ENCODE measurements at places on chromosomes 13 and 19.

GRCh38 chr13:64591971-64592370, 2638.2 kb downstream of the PCDH9 start:
- no peak for DNase-seq

- DNase-seq, result no peak
Measured at GRCh38 chr13:105679838-105680237, 855.6 kb downstream of the EFNB2 start.

GRCh38 chr13:58882516-58882915, 1251.0 kb downstream of the PCDH17 start:
- no peak for DNase-seq

DNA sequence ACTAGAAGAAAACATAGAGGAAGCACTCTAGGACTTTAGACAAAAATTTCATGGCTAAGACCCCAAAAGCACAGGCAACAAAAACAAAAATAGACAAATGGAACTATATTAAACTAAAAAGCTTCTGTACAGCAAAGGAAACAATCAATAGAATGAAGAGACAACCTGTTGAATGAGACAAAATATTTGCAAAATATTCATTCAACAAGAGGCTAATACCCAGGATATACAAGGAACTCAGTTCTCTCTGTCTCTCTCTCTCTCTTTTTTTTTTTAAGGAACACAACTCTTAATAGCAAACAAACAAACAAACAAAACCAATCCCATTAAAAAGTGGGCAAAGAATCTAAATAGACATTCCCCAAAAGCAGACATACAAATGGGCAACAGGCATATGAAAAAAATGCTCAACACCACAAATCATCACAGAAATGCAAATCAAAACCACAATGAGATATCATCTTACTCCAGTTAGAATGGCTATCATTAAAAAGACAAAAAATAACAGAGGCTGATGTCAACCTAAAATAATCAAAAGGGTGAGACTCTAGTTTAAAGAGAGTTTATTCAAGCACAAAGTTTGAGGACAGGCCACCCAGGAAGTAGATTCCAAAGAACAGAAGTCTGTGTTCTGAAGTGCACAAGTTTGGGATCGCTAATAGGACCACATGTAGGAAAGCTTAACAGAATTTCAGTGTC, 27.1 kb upstream of the SLC7A9 start:
- DNase-seq, result no peak

GRCh38 chr19:4090356-4091220, 23.9 kb upstream of the ZBTB7A start:
- DNase-seq, result no peak

DNA sequence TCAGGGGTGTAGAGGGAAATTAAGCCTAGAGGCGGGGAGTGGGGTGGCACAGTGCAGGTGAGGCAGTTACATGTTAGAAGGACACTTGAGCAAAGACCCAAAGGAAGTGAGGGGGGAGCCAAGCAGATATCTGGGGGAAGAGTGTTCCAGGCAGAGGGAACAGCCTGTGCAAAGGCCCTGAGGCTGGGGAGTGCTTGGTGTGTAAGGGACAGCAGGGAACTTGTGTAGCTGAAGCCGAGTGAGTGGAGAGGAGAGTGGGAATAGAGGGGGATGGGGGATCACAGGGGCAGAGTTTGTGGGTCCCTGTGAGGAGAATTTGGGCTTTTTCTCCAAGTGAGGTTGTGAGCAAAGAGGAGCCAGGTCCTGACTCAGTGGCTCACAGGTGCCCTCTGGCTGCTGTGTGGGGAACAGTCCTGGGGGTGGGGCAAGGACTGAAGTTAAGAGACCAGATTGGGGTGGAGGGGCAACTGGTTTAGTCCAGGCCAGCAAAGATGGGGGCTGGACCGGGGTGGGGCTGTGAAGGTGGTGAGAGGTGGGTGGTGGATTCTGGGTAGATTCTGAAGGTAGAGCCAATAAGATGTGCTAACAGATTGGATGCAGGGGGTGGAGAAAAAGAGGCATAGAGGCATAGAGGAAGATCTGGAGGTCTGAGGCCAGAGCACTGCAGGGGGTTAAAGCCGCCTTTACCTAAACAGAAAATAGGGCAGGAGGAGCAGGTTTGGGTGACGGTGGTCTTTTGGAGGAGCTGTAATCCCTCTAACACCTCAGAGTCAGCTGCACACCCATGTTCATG, 75.3 kb downstream of the CACNA1A start:
- DNase-seq, result no peak

- DNase-seq, result peak; percentile 88
Measured at GRCh38 chr13:59531571-59532091, 632.1 kb downstream of the DIAPH3 start.

GRCh38 chr13:90686442-90686841, 661.0 kb upstream of the MIR17HG start:
- DNase-seq, result no peak

DNA sequence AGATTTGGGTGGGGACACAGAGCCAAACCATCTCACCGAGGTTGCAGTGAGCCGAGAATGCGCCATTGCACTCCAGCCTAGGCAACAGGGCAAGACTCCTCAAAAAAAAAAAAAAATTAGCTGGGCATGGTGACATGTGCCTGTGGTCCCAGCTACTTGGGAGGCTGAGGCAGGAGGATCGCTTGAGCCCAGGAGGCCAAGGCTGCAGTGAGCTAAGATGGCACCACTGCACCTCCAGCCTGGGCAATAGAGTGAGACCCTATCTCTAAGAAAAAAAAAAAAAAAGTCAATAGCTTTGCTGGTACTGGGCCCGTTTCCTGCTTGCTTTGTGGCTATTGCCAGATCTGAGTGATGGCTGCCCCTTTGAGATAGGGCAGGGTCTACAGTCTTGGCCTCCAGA, 13.1 kb downstream of the ACP7 start:
- DNase-seq, result no peak

GRCh38 chr13:86882835-86883234, 788.3 kb upstream of the SLITRK5 start:
- peak; percentile 97 for DNase-seq

DNA sequence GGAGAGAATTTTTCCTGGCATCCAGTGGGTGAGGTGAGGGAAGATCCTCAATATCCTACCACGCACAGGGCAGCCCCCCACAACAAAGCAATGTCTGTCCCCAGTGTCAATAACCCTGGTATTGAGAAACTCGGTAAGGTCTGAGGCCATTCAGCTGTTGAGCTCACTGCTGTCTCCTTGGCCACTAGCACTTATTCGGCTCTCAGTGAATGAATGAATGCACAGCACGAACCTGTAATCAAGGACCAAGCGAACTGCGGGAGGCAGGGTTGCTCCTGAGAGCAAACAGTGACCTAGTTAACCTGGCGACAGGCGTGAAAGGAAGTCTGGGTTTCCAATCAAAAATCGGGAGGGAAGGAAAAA, 640 bp downstream of the ZSCAN5A start:
- DNase-seq, result no peak

DNA sequence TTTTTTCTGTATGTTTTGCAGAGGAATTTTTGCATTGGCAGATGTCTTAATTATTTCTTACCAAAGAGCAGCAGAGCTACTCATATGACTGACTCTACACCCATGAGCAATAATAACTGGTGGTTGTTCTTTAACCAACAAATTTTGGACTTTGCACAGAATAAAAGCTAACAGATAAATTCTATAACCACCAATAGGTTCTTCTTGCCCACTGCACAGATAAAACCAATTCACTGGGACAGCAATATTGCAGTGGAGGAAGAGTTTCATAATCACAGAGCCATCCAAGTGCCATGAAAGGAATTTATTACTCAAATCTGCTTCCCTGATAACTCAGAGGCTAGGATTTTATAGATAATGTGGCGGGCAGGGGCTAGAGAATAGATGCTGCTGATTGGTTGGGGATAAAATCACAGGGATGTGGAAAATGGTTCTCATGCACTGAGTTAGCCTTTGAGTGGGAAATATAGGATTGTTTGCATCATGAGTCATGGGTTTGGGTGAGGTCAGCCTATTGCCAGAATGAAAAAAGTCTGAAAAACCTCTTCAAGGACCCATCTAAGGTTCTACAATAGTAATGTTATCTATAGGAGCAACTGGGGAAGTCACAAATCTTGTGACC, 104.3 kb upstream of the PCDH17 start:
- DNase-seq, result no peak

GRCh38 chr19:53519446-53519845, 18.5 kb upstream of the ZNF331 start:
- no peak for DNase-seq

- no peak for DNase-seq
Measured at GRCh38 chr13:22648320-22648801, 532.4 kb upstream of the SGCG start.

- DNase-seq, result no peak
Measured at GRCh38 chr13:114062754-114063153, 69.7 kb downstream of the RASA3 start.

DNA sequence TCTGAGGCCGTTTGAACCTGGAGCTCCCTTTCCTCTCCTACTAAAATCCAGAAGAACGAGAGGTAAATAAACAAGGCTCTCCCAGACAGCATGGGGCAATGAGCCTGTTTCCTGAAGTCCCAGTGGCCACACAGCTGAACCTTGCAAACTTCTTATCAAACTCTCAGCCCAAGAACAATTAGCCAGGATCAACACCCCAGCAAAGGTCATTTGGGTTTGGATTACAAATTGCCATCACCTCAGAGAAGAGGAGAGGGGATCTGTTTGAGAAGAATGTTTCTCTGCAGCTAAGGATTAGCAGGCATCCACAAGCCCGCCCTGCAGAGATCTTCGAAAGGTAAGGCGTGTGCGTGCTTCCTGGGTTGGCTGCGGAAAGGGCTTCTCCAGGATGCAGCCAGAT, 201.9 kb upstream of the SOX1 start:
- no peak for DNase-seq

- no peak for DNase-seq
Measured at GRCh38 chr19:41220811-41221210, 1.8 kb downstream of the AXL start.

GRCh38 chr13:67292886-67293285, 62.8 kb upstream of the PCDH9 start:
- peak; percentile 23 for DNase-seq

DNA sequence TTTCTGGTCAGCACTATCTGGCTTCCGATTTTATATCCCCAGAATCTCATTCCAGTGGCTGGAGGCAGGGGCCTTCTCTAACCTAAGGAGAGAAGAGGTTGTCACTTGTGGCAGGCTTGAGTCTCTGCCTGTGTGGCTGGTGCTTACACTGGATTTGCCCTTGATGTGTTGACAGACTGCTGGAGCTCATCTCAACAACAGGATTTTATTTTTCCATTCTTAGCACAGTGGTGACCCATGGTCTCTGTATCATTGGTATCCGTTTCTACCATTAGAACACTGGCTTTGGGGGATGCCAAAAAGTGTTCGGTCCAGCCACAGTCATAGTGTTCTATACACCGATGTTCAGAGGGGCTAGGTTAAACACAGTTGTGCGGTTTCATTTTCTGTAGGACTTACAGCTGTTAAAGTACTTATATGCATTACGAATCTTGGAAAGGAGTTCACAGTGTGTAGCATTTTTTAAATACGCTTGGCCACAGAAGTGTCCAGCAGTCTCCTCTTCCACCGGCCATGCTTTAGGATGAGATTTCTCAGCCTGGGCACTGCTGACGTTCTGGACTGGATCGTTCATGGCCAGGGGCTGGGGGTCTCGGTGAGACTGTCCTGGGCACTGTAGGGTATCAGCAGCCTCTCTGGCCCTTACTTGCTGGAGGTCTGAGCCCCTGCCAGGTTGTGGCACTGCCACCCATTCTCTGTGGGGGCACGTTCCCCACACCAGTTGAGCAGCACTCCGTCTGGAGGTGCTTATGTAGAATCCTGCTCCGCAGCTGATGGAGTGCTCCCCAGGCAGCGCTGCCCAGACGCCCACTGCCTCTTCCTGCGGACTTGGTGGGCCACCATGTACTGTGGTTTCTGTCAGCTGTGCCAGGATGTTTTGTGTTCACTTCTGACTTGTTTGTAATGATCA, 41.4 kb upstream of the TEX29 start:
- no peak for DNase-seq

- DNase-seq, result no peak
Measured at GRCh38 chr13:30212256-30212655, 95.1 kb downstream of the KATNAL1 start.

- no peak for DNase-seq
Measured at GRCh38 chr13:101455863-101456262, 3.4 kb downstream of the ITGBL1 start.

- DNase-seq, result no peak
Measured at GRCh38 chr13:88014527-88014926, 343.4 kb downstream of the SLITRK5 start.

- no peak for DNase-seq
Measured at GRCh38 chr13:40432018-40432978, 234.1 kb downstream of the FOXO1 start.

DNA sequence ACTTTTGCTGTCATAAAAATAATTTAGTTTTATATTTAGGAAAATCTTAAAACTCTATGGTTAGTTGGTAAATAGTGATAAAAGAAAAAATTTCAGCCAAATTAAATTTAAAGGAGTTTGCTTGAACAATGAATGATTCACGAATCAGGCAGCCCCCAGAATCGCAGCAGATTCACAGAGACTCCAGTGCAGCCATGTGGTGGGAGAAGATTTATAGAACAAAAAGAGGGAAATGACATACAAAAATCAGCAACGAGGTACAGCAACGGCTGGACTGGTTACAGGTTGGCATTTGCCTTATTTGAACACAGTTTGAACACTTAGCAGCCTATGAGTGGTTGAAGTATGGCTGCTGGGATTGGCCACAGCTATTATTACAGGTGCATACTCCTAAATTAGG, 96.4 kb upstream of the MYCBP2 start:
- peak; percentile 6 for DNase-seq

GRCh38 chr19:44957526-44957925, 2.3 kb downstream of the CLPTM1 start:
- DNase-seq, result no peak

DNA sequence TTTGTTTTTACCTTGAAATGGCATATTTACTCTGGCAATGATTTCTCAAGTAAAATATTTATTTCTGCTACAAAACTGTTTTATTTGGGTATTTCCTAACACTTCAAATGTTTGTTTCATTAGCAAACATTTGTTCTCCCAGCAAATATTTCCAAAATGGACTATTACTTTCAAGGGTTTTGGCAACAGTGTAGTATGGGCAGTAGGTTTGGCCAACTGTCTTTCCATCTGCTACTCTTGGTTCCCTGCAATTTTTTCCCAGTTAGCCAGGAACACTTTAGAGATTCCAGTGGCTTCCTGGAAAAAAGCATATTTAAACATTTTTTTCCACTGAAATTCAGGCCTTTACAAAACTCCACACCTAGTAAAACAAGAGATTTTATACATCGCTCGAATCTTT, 466.6 kb downstream of the SLITRK6 start:
- no peak for DNase-seq

GRCh38 chr13:83531022-83531421, 351.3 kb downstream of the SLITRK1 start:
- no peak for DNase-seq

- no peak for DNase-seq
Measured at GRCh38 chr13:110419381-110419791, 112.3 kb downstream of the COL4A2 start.

Data from hematopoietic multipotent progenitor cell (in vitro differentiated cells).